ENCODE measurements at places on chromosomes 5 and 9. TPM values are rescaled to one million over a fixed set of nuclear protein-coding genes. Genes with fewer than 3 reads are reported as not detected.

- no peaks in the 10 kb centered on the region for H3K4me1 ChIP-seq
- no peaks in the 10 kb centered on the region for H3K27me3 ChIP-seq
- no peak overlapping the region for H3K4me3 ChIP-seq
- no peak overlapping the region for H3K27ac ChIP-seq
- H3K36me3 ChIP-seq: peaks cover 15% of the 10 kb centered on the region
Observed at GRCh38 chr5:160390787-160391696, 8.8 kb downstream of the FAM200C start.

GRCh38 chr5:157288405-157289163 lies 22.7 kb downstream of the CYFIP2 start:
- H3K4me3 ChIP-seq: no peak overlapping the region
- no peak overlapping the region for H3K27ac ChIP-seq
- H3K27me3 ChIP-seq: no peaks in the 10 kb centered on the region
- no peak for DNase-seq

GRCh38 chr9:36691671-36692070 lies 119.0 kb downstream of the MELK start:
- H3K4me1 ChIP-seq: no peaks in the 10 kb centered on the region
- H3K4me3 ChIP-seq: no peak overlapping the region
- no peak for DNase-seq
- no peak overlapping the region for H3K27ac ChIP-seq

DNA sequence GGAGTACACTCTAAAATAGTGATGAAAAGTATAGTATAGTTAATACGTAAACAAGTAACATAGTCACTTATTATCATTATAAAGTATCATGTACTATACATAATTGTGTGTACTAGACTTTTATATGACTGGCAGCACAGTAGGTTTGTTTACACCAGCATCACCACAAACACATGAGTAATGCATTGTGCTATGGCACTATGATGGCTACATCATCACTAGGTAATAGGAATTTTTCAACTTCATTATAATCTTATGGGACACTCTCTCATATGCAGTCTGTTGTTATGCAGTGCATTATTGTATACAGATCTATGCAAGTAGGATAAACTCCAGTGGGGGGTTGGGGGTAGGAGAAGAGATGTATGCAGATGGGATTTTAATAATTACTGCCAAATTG lies 52.7 kb upstream of the ELL2 start:
- DNase-seq: no peak
- H3K36me3 ChIP-seq: no peaks in the 10 kb centered on the region
- H3K27me3 ChIP-seq: no peaks in the 10 kb centered on the region
- no peaks in the 10 kb centered on the region for H3K4me1 ChIP-seq

- no peaks in the 10 kb centered on the region for H3K36me3 ChIP-seq
- H3K27me3 ChIP-seq: no peaks in the 10 kb centered on the region
- peak overlapping the region; percentile 24 for H3K27ac ChIP-seq
- H3K4me3 ChIP-seq: no peak overlapping the region
- H3K4me1 ChIP-seq: peaks cover 47% of the 10 kb centered on the region
Observed at GRCh38 chr5:111775224-111775623, 18.2 kb upstream of the NREP start.

DNA sequence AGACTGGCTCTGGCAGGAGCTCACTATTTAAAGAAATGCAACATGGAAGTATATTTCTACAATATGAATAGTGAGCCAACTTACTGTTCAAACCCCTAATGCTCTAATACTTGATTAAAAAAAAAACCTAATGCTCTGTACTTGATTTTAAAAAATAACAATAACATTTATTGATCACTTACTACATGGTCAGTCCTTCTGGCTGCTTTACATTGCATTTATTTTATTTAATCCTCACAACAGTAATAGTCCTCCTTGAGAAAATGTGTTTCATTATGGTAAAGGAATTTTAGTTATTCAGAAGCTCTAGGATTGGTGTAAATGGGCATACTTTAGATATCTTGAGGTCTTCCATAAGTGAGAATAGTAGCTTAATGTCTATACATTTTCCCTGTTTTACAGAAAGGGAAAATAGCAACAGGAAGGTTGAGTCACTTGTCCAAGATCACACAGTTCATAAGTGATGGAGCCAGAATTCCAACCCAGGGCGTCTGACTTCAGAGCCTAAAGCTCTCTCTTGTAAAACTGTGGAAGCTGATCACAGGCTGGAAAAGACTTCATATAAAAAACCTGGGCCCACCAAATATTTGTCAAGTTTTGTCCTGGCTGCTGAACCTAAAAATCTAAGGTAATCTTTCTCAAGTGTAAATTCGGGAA lies 1.0 kb downstream of the STARD4 start:
- no peak for DNase-seq
- H3K36me3 ChIP-seq: no peaks in the 10 kb centered on the region
- H3K4me1 ChIP-seq: peaks cover 28% of the 10 kb centered on the region
- peak overlapping the region; percentile 97 for H3K27ac ChIP-seq

DNA sequence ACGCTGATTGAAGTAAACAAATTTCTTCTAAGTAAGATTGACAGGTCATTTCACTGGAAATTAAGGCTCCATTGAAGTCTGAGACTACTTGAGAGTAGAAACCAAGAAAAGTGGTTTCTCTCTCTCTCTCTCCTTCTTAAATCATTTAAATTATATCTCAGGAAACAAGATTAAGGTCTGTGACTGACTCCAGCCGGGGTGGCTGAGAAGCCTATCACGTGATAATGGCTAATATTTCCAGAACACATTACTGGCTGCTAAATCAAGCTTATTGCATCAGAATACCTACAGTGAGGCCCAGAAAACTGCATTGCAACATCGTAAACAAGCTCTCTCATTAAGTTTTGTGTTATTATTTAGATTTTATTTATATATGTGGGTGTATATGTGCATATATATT lies 88.4 kb downstream of the PTCD2 start:
- no peaks in the 10 kb centered on the region for H3K4me1 ChIP-seq
- DNase-seq: no peak
- no peak overlapping the region for H3K27ac ChIP-seq
- no peaks in the 10 kb centered on the region for H3K36me3 ChIP-seq
- no peaks in the 10 kb centered on the region for H3K27me3 ChIP-seq

DNA sequence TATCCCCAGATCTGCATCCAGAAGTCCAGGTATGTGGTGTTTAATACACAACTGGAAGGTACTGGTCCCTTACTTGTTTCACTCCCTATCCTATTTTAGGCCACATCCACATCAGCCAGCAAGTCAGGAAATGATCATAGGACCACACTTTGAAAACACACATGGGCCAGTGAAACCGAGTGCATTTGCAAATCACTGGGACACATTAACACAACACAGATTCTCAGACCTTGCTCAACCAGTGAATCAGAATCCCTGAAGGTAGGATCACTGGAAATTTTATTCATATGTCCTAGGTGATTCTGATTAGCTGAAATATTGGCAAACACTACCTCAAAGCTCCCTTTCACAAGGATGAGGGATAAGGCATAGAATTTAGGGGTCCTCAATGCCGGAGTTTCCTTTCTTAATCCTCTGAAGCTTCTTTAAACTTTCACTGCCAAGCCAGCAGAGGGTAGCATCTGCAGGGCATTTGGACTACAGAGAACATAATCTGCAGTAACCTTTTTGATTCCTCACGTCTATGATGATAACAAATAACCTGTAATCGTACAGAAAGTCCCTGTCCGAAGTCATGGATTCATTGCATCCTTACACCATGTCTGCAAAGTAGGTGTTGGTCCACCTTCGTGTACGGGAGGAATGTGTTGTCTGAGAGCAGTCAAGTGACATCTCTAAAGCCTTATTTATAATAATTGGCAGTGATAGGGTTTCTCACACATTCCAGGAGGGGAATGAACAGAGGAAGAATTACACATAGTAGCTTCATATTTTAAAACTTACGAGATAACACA lies 11.0 kb upstream of the ABLIM3 start:
- no peak overlapping the region for H3K4me3 ChIP-seq
- H3K27me3 ChIP-seq: peaks cover 22% of the 10 kb centered on the region
- DNase-seq: no peak
- H3K4me1 ChIP-seq: peaks cover 8% of the 10 kb centered on the region
- peak overlapping the region; percentile 76 for H3K27ac ChIP-seq
- no peaks in the 10 kb centered on the region for H3K36me3 ChIP-seq

- no peaks in the 10 kb centered on the region for H3K27me3 ChIP-seq
- DNase-seq: no peak
- H3K27ac ChIP-seq: peak overlapping the region; percentile 100
- peaks cover 16% of the 10 kb centered on the region for H3K4me1 ChIP-seq
- peaks cover 6% of the 10 kb centered on the region for H3K36me3 ChIP-seq
- H3K4me3 ChIP-seq: peak overlapping the region; percentile 98
Observed at GRCh38 chr9:26947736-26948135, 694 bp upstream of the PLAA start.

DNA sequence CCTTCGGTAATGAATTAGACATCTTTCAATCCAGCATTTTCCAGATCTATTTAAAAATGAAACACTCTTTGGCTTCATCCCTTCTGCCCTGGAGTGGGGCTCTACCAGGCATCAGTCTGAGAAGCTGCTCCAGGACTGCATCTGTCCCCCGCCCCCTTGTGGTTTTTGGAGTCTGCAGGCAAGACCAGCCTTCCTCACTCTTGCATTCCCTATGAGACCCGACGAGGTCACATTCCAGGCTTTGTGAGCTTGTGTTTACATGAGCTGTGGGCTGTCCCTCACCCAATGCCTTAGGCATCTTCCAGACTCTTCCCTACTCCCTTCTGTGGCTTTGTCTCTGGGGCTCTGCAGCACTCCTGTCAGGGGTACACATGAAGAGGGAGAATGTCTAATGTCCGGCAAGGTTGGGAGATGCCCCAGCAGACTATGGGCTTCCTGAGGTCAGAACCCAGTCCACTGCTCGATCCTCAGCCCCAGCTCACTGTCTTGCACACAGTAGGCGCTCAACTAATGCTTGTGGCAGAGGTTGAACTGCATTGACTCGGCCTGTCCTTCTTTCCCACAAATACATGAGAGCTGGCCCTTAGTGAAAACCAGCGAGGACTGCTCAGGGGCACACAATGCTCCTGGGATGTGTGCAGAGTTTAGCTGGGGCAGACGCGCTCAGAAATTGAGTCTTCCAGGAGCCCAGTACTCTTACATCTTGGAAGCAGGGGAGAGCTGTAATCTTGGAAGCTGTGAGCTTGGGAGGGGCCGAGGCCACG lies 11.7 kb upstream of the GADD45G start:
- H3K4me1 ChIP-seq: peaks cover 6% of the 10 kb centered on the region
- peak overlapping the region; percentile 18 for H3K27ac ChIP-seq
- H3K27me3 ChIP-seq: peaks cover 11% of the 10 kb centered on the region
- no peak for DNase-seq
- H3K36me3 ChIP-seq: no peaks in the 10 kb centered on the region

DNA sequence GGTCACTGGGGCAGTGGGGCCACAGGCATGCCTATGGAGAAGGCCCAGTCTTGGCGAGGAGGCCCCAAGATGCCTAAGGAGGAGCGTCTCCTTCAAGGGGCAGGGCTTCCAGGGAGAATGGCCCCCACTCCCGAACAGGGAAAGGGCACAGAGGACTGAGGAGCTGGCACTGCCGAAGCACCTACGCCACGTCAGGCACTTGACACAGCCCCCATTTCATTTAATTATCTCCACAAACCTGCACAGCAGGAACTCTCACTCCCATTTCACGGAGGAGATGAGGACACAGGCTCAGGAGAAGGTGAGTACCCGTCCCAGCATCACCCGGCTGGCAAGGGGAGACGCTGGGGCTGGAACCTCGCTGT lies 26.0 kb downstream of the EGR1 start:
- peak overlapping the region; percentile 81 for H3K4me3 ChIP-seq
- peaks cover 8% of the 10 kb centered on the region for H3K27me3 ChIP-seq
- DNase-seq: no peak
- H3K27ac ChIP-seq: peak overlapping the region; percentile 60
- H3K4me1 ChIP-seq: peaks cover 21% of the 10 kb centered on the region
- H3K36me3 ChIP-seq: no peaks in the 10 kb centered on the region

DNA sequence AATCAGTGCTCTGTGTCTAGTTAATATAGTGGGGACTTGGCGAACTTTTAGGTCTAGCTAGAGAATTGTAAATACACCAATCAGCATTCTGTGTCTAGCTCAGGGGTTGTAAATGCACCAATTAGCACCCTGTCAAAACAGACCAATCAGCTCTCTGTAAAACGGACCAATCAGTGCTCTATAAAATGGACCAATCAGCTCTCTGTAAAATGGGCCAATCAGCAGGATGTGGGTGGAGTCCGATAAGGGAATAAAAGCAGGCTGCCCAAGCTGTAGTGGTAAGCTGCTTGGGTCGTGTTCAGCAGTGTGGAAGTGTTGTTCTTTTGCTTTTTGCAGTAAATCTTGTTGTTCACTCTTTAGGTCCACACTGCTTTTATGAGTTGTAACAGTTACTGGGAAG lies 3.6 kb upstream of the OTULINL start:
- H3K36me3 ChIP-seq: no peaks in the 10 kb centered on the region
- peaks cover 38% of the 10 kb centered on the region for H3K27me3 ChIP-seq
- no peak overlapping the region for H3K4me3 ChIP-seq

GRCh38 chr5:139710319-139711066 lies 62.3 kb downstream of the CXXC5 start:
- peaks cover 39% of the 10 kb centered on the region for H3K4me1 ChIP-seq
- DNase-seq: peak; percentile 83
- H3K36me3 ChIP-seq: no peaks in the 10 kb centered on the region
- peak overlapping the region; percentile 67 for H3K27ac ChIP-seq

GRCh38 chr9:114321759-114322158 lies 1.1 kb upstream of the ORM1 start:
- H3K4me1 ChIP-seq: no peaks in the 10 kb centered on the region
- H3K36me3 ChIP-seq: no peaks in the 10 kb centered on the region
- H3K27ac ChIP-seq: no peak overlapping the region

DNA sequence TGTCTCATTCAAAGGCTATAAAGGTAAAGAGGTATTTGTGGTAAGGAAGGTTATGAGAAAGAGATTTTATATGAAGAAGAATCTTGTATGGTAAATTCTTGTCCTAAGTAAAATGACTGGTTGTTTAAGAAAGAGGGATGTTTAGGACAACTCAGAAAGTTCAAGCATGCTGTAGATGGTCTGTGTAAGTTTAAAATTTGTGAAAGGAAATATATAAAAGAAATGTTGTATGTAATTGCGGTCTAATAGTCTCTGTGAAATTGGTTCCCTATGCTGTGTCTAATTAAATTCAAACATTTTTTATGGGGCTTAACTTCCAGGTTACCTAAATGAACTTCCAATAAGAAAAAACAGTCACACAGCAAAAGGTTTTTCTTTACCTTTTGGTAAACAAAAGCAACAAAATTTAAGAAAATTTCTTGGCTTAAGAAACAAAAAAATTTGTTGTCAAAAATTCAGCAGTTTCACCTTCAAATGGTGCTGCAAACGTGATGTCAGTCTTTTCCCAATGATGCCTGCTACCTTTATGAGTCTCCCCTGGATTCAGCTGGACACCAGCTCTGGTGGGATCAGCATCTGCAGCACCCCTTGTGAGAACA lies 83.0 kb upstream of the FCN1 start:
- H3K27me3 ChIP-seq: peaks cover 12% of the 10 kb centered on the region
- no peaks in the 10 kb centered on the region for H3K36me3 ChIP-seq
- H3K27ac ChIP-seq: no peak overlapping the region
- H3K4me3 ChIP-seq: no peak overlapping the region
- DNase-seq: no peak

DNA sequence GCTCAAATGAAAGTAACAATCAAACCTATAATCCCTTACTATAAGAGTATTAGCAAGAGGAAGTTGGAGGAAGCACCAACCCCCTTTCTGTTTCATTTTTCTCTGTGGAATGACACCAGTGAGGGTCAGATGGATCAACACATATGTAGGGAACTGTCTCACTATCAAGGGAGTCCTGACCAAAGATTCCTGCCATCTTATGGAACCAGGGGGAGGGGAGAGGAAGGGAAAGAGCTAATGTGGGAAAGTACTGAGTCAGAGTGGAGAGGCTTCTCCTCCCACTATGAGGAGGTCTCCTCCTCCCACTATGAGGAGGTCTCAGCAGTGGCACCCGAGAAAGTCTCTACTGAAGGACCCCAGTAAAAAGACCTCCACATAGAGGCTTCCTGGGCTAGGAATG lies 73.3 kb upstream of the PCSK1 start:
- H3K27me3 ChIP-seq: peaks cover 3% of the 10 kb centered on the region
- H3K36me3 ChIP-seq: no peaks in the 10 kb centered on the region
- peaks cover 5% of the 10 kb centered on the region for H3K4me1 ChIP-seq
- H3K27ac ChIP-seq: no peak overlapping the region

IFNB1 gene
- not detected for total RNA-seq

PCDHB9 gene
- 2.2 TPM for total RNA-seq

Measured in type B pancreatic cell (in vitro differentiated cells).